NCI-H524 (cell line): ENCODE measurements at places on chromosomes 1 and 21.

DNA sequence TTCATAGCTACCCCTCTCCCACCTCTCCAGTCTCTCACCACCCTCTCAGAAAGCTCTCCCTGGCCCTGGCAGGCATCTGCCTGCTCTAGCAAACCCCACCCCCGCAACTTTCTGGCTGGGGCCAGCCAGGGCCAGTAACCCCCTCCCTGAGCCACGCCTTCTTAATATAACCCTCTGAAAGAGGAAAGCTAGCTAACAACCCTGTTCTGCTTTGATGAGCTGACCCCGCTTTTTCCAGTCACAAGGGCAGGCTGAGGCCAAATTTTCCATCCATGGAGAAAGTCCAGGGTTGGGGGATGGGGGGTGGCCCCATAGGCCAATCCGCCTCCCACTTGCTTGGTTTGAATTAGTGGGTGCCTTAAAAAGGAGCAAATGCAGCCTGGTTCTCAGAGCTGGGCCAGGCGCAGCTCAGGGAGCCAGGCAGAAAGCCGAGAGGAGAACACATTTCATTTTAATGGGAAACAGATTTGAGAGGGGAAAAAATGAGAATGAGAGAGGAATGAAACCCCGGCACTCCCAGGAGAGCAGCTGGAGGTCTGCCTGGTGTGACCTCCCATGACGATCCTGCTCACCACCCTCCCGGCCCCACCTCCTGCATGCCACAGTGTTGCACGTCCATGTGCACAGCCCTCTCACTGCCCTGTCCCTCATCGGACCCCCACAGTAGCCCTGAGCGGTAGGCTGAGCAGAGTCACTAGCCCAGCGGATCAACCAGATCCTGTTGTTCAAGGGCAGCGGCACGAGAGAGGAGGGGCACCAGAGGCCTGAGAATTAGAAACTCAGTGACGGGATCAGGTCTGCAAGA, 62.3 kb downstream of the OPTC start:
- DNase-seq = no peak

GRCh38 chr1:75548721-75549480, 62.0 kb downstream of the SLC44A5 start:
- no peak for DNase-seq

DNA sequence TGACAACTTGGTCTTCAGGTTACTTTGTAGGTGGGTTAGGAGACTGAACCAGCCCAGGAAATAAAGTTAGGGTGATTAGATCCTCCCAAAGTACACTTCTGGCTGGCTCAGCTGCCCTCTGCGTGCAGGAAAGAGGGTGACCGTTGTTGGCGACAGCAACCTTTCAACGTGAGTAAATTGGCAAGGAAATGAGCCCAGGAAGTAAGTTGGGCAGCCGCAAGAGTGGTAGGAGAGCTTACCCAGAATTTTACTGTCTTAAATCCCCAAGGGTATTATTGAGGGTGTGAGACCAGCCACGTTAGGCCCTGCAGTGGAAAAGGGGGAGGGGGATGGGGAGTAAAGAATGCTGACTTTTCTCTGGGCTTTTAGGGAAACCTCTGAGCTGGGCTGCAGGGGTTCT, 1.6 kb downstream of the TENT5C start:
- DNase-seq = no peak

DNA sequence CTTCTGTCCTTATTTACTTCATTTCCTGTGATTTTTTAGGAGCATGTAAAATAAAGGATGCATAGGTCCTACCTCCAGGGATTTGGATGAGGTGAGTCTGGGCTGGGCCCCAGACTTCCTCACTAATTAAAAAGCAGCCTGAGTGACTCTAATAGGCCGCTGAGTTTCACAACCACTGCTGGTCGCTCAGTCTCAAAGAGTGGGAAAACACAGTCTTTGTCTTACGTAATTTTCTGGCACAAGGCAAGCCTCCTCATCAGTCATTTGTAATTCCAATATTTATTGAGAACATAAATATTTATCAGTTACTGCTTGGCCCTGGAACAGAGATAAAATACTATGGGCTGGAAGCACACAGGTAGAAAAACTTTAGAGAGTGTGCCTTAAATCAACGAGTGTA, 195.4 kb upstream of the RUNX1 start:
- DNase-seq = no peak

DNA sequence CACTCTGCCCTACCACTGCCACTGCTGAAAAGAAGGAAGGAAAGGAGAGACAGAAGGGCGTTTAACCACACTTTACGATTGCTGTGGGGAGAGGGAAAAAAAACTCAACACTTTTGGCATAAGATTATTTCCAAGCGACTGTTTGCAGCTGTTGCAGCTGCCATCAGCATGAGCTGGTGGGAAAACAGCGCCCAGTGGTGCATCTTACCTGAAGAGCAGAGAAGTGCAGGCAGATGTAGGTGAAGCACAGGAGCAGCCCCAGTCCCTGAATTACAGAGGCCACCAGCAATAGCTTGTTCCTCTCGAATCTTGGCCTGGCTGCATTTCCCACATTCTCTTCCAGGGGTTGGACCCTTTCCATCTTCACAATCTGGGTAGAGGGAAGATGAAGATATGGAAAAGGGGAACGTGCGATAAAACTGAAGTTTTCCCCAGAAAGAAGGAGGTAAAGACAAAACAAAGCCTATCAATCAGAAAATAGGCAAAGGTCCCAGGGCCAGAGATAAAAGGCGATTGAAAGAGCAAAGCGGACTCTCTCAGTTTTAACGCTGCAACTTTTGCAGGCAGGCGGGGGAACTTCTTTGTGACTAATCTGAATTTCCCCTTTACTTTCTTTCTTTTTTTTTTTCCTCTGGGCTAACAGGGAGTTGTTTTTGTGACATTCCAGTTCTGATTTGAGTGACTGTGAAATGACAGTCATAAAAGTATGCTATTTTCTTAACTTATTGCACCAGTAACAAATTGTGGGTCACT, at the start of gene TNFSF4:
TSS of gene TNFSF4 (minus strand) at position 516 of the 753 bp plus-strand sequence. CDS start at position 361, 155 bp downstream.
- no peak for DNase-seq

GRCh38 chr1:243253926-243254232, 1.2 kb downstream of the CEP170 start:
- peak; percentile 31 for DNase-seq

GRCh38 chr1:26986658-26987057, 6.8 kb upstream of the TRNP1 start:
- DNase-seq = no peak

- DNase-seq = no peak
Measured at GRCh38 chr1:174200746-174201145, 41.4 kb downstream of the RABGAP1L start.

- DNase-seq = peak; percentile 9
Measured at GRCh38 chr1:209926045-209926444, 12.0 kb upstream of the SYT14 start.

- DNase-seq = peak; percentile 55
Measured at GRCh38 chr1:72397786-72398185, 115.4 kb upstream of the NEGR1 start.

- DNase-seq = no peak
Measured at GRCh38 chr1:143665606-143666005, 306.2 kb downstream of the FAM72C start.

GRCh38 chr1:58104960-58105359, 441.6 kb downstream of the OMA1 start:
- DNase-seq = no peak

- peak; percentile 13 for DNase-seq
Measured at GRCh38 chr1:213326281-213327016, 275.4 kb downstream of the RPS6KC1 start.

DNA sequence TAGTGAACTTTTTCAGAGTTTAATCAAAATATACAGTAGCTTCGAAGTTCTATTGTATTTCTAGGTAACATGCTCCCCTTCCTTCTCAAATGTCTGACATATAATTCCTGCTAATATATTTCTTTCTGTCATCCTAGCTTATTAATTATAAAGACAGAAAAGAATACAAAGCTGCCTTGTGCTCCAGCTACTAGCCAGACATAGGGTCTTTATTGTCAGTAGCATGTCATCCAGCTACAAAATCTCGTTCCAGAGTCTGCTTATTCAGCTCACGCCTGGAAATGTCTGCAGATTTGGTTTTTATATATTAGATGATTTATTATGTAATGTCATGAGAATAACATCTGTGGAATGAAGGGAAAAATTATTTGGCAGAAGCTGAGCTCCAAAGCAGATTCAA, 1102.8 kb downstream of the BRINP3 start:
- DNase-seq = no peak

DNA sequence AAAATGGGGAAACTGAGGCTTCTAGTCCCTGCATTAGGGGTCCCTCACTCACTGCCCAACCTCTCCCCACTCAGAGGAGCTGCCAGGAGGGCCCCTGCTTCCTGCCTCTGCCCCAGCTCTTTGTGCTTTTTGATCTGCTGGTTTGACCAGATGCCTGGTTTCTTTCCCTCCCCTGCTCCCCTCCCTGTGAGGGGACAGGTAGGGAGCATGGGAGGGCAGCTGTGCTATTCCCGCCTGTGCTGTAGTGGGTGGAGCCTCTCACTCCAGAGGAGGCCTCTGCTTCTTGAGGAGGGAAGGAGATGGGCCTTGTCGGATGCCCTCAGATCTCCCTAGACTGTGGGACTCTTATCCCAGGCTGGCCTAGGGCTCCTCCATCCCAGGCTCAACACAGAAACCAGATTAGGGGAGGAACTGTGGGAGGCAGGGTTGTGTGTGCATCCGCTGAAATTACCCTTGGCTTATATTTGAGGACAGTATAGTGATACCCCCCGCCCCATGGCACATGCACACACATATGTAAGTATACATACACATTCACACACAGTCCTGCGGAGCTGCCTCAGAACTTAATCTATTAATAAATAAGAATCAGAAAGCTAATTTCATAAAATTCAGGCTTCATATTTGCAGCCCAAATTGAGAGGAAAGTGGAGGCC, 4.6 kb downstream of the BOLA1 start:
- DNase-seq = no peak

DNA sequence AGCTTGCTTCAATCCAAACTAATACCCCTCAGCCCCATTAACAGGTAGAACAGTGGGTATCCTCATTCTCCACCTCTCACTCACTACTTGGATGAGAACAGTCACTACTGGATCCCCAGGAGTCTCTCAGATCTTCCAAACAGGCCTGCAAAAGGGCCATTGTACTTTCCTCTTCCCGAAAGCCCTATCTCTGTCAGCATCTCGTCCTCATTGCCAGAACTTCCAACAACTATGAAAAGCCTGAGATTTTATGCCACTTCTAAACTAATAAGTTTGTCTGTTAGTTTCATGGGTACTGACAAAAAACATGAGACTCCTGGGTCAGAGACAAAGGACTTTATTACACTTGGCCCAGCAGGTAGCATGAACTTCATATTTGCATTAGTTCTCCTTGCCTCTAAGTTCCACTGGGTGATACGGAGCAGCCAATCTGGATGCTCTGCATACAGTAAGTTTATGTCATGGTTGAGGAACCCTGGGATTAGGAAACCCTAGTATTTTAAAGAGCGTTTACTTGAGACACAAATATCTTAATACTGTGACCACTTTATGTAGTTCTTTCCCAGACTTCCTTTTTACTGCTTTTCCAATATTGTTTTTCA, 38.1 kb downstream of the VANGL2 start:
- DNase-seq = no peak

DNA sequence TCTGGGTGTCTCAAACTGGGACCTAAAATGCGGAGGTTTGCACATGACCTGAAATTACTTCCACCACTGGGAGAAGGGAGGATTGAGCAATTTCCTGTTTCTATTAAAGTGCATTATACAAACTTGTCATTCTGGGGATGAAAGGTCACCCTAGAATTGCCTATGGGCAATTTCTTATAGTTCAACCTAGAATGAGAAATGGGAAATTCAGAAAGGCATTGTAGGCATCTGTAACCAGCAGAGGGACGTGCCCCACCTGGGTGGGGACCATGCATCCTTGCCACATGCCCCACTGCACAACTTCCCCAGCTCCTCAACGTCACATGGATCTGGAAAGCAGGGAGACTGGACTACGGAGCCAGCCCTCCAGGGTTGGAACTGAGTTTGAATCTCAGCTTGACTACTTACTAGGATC, 47.0 kb downstream of the MRPL39 start:
- DNase-seq = no peak

DNA sequence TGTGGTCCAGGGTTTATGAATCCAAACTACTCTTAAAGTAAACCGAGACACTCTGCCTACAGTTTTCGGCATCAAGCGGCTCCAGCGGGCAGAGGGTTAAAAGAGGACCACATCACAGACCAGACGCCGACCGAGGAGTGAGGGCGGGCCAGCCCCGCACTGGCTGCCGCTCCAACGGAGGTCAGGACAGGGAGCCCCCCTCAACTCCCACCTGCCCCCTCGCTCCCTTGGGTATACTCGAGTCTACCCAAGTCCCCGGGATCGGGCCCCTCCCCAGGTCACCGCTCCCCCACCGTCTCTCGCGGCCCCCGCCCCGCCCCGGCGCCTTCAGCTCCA, 312 bp downstream of the ARNT start:
- peak; percentile 87 for DNase-seq

GRCh38 chr1:154962156-154962749, 671 bp upstream of the PYGO2 start:
- no peak for DNase-seq

- DNase-seq = no peak
Measured at GRCh38 chr21:35046880-35047229, 2.2 kb downstream of the RUNX1 start.

GRCh38 chr1:97926017-97926708, 5.3 kb upstream of the DPYD start:
- DNase-seq = no peak

- DNase-seq = no peak
Measured at GRCh38 chr21:42694751-42695696, 41.6 kb downstream of the PDE9A start.

DNA sequence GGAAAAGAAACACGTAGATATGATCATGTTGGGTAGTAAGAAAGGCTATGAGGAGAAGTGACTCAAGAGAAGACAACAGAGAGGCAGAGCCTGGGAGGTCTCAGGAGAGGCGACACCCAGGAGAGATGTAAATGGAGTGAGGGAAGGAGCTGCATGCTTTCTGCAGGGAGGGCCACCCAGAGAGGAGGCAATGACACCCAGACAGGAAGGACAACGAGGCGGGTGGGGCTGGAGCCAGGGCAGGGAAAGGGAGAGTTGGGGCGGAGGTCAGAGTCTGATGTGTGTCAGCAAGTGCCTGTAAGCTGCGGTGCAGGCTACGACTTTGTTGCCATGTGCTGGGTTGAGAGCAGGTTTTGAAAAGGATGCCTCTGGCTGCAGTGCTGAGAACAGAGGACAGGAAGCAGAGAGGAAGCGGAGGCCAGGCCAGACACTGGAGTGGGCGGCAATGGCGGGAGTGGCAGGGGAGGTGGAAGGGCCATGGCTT, 31.3 kb downstream of the SLC1A7 start:
- no peak for DNase-seq

- no peak for DNase-seq
Measured at GRCh38 chr1:12622506-12622905, 4.5 kb upstream of the DHRS3 start.

DNA sequence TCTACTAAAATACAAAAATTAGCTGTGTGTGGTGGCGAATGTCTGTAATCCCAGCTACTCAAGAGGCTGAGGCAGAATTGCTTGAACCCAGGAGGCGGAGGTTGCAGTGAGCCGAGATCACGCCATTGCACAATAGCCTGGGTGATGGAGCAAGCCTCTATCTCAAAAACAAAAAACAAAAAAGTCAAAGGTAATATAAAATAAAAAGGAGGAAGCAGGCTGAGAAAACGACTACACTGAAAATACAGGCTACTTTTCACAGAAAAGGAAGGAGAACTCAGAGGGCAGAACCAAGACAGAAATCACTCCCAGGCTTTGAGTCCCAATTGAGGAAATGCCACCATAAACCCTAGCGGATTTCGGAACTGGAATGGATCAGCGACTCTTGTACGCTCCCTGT, 5.9 kb upstream of the A3GALT2 start:
- DNase-seq = no peak
